ENCODE measurements at places on chromosomes 7 and 10.

DNA sequence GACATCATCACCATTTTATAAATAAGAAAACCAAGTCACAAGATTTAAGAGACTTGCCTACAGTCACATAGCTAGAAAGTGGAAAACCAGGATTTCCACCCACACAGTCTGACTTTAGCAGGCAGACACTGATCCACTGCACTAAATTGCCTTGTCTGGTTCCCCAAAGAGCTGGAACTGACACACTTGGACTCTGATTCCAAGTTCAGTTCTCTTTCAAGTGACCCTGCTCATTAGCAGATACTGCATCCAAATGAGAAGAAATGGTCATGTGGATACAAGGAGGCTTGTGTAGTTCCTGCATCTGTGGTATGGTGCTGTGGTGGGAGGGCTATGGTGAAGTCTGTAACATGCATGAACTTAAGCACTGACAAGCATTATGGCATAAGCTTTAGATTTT lies 180.1 kb upstream of the MKLN1 start:
- no peak for DNase-seq

- no peak for DNase-seq
Measured at GRCh38 chr7:75983471-75984129, 10.8 kb downstream of the TMEM120A start.

- peak; percentile 85 for DNase-seq
Measured at GRCh38 chr10:7111561-7111960, 299.3 kb downstream of the SFMBT2 start.

DNA sequence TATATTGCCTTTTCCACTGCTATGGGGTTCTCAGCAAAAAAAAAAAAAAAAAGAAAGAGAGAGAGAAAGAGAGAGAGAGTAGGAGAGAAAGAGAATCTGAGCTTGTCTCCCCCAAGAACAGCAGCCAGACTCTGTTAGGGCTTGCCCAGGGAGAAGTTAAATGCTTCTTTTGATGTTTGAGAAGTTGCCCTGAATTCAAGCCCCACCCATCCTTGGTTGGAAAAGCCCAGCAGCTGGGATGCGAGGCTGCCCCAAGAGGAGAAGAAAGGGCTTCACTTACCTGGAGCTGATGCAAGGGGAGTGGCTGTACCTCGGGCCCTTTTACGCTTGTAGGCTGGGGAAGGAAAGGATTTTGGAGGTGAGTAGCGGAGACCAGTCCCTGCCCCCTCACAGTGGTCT lies 20.9 kb upstream of the MGMT start:
- no peak for DNase-seq

DNA sequence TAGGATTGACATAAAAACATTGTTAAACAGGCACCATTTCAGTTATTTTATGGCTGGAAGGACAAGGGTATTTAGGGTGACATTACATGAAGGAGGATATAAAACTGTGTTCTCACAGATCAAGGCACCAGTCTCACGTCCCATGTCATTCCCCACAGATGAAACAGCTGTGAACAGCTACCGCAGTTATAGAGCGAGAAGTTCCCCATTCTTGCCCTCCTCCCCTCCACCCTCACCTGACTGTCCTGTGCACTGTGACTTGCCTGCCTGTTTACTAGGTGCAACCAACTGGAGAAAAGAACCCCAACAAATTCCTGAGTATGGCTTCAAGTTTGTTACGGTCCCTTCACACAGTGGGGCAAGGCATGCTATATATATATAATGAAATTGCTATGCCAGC lies 141.6 kb downstream of the SND1 start:
- no peak for DNase-seq

DNA sequence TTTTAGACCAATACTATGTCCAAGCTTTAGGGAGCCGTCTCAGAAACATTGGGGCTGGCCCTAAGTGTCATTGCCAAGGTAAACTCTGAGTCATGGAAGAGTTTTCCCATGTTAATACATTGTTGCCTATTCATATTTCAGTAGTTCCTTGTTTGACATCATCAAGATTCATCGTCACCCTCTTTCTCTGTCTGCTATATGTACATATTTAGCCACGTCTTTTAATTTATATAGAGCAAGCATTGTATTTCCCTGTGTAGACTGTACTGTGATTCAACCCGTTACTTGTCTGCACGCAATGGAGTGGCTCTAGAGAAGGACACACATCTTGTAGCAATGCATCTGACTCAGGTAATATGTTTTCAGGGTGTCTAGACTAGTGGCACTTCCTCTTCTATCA lies 217.9 kb upstream of the TPK1 start:
- DNase-seq = no peak

DNA sequence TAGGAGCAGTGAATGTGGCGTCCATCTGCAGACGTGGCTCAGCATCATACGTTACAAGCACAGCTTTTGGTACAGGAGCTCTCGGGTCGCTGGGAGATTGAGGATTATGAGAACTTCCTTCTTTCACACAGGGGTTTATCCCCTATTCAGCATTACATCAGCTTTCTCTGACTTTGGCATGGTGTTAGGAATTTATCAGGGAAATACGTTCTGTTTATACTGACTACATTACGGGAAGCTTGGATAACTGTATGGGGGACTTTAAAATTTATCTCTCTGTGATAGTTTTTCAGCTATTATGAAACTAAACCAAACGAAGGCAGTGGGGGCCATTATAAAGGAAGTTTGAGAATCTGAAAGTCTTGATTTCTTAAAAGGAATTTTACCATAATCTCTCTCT lies 110.1 kb upstream of the INSYN2A start:
- peak; percentile 20 for DNase-seq

GRCh38 chr7:85405016-85405902 lies 218.4 kb upstream of the SEMA3D start:
- no peak for DNase-seq

DNA sequence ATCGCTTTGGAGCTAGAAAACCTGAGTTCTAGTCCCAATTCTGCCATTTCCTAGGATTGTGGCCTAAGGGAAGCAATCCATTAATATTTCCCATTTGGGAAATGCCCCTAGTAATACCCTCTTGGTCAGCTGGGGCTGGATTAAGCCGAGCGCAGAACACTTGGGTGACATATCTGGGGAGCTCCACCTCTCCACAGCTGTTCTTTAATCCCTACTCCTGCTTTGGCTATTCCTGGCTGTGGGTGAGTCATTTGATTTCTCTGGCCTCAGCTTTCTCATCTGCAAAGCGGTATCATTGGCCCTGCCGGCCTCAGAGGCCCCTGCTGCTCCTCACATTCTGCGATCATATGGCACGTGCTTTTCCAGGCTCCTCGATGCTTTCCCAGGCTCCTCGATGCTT lies 108.3 kb downstream of the BUB3 start:
- no peak for DNase-seq

- DNase-seq = no peak
Measured at GRCh38 chr10:6473901-6474370, 106.1 kb downstream of the PRKCQ start.

GRCh38 chr10:57679916-57680315 lies 587.8 kb downstream of the IPMK start:
- no peak for DNase-seq

GRCh38 chr10:114996542-114996941 lies 58.5 kb downstream of the TRUB1 start:
- peak; percentile 81 for DNase-seq

GRCh38 chr7:19066170-19066569 lies 51.3 kb downstream of the TWIST1 start:
- peak; percentile 17 for DNase-seq

- DNase-seq = no peak
Measured at GRCh38 chr7:95394370-95394769, 1.8 kb downstream of the PON3 start.

DNA sequence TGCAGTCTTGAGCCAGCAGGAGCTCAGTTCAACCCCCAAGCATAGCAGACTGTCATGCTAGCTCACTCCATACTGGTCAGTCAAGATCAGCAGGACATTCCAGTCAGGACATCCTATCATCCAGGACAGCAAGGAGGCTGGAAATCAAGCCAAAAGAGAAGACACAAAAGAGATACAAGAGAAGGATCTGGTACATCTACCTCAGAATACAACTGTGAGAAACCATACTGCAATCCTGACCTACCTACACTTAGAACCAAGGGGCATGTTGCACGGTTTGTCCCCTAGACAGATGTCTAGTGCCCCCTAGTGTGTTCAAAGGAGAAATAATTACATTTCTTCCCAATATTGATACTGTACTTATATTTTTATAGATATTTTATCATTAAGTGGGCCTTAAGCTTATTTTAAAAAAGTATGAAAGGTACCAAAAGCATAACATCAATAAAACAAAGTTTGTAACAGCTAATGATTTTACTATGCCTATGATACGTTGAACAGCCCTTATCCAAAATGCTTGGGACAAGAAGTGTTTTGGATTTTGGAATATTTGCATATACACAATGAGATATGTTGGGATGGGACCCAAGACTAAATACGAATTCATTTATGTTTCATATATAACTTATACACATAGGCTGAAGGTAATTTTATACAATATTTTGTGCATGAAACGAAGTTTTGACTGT lies 26.7 kb downstream of the ERCC6 start:
- peak; percentile 43 for DNase-seq

- DNase-seq = no peak
Measured at GRCh38 chr7:150964593-150965111, 13.5 kb downstream of the KCNH2 start.

DNA sequence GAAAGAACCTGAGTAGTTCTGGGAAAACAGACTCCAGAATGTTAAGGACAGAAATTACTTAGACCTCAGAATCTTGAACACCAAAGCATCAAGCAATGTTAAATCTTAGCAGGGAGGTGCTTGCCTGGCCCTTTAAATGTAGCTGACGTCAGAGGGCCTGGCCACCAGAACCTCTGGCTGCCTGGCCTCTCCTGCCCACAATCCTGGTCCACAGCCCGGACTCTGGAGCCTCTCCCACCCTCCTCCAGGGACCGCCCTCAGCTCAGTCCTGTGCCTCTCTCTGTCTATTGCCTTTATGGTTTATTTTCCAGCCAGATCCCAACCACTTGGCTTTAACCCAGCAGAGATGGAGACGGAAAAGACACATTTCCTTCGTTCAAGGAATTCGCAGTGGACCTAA lies 42.2 kb upstream of the EGR2 start:
- DNase-seq = peak; percentile 3

- no peak for DNase-seq
Measured at GRCh38 chr7:64308016-64308270, 5.8 kb upstream of the ZNF736 start.

DNA sequence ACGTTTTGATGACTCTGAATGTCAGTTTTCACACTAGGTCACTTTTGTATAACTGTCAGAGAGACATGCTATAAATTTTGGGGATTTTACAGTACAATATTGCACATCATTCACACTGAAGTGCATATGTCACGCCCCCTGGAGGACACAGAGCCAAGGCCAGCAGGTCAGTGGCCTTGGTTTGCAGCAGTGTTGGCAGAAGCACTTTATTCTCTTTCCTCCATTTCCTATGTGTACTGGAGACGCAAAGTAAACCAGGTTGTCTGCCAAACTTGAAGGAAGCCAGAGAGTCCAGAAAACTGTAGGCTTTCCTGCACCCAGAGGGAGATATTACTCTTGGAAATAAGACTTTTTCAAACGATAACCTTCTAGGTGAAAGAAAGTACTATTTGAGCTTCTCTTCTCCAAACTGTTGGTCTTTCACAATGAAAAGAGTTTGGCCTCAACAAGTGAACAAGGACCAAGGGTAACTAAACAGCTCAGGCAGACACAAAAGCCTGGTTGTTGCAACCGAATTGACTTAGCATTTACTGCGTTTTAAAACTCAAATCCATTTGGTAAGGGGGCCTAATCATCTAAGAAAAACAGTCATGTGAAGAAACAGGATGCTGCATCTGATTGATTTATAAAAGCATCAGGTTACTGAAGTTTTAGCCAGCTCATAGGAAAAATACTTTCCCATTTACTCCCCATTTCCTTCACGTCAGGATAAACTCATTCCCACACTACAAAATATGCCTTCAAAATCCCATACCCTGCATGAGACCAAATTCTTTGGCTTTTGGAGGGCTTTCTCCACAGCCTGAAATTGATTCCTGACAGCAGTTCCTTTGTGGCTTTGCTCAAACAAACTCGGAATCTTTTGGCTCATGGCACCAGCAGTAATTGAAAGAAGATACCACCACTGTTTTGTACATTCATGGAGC lies 83.0 kb upstream of the SEC61G start:
- peak; percentile 95 for DNase-seq

DNA sequence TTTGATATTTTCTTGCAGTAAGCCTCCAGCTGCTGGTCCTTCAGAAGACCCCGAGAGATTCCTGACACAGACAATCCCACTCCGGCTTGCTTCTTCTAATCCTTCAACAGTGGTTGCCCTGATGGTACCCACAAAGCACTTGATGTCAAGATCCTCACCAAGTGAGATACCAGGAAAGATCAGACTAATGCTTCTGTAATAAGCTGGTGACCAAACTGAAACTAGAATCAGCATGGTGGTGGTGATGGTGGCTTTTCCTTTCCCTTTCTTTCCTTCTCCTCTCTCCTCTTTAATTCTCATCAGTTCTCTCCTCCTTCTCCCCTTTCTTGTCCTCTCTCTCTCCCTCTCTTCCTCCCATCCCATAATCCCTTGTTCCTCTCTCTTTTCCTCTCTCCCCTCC lies 25.8 kb upstream of the CASD1 start:
- DNase-seq = no peak

DNA sequence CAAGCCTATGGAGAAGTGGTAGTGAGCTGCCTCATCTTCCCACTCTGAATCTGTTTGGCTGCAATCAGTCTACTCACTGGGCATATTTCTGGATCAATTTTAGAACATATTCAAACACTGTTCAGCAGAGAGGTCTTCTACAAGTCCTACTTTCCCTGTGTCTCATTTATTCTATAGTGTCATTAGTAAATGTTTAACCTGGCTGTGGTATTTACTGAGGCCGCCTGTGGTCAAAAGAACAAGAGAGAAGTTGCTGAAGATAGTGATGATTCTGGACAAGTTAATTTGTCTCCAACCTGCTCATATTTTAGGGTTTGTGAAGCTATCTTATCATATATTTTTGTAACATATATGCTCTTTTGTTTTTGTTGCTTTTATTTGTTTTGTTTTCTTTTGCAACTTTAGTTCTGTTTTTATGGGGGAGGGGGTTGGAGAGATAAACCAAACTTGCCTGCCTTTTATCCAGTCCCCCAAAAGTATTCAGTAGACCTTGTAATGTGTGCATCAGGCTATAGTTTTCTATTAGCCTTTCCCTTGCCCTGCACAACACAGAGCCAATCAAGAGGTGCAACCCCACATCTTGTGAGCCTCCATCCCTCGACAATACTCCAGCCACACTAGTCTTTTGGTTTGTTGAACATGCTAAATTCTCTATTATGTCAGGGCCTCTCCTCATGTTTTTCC lies 362.8 kb upstream of the MBL2 start:
- no peak for DNase-seq
